Spinal cord (tissue), 10 donors: ENCODE measurements at places on chromosomes 1 and 21. TPM values are rescaled to one million over a fixed set of nuclear protein-coding genes. Genes with fewer than 3 reads are reported as not detected.

DNA sequence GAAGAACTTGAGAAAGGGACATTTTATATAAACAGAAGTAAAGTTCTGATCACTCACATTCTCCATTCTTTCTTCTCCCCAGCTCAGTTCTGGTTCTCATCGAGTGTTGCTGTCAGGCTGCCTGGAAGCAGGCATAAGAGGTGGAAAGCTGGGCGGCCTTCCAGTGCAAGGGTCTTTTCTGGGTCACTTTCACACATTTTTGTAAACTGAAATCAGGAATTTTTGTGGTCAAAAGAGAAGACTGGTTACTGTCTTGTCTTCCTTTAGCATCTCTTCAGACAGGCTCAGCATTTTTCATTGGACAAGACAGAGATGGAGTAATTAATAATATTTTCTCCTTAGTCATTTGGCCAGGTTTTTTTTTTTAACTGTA, 93.7 kb downstream of the CTH start:
- DNase-seq, result no peak

GRCh38 chr1:33661811-33662454, 189.5 kb downstream of the ZSCAN20 start:
- peak; percentile 82 for DNase-seq

The OPTC gene
- total RNA-seq, result not detected

DNA sequence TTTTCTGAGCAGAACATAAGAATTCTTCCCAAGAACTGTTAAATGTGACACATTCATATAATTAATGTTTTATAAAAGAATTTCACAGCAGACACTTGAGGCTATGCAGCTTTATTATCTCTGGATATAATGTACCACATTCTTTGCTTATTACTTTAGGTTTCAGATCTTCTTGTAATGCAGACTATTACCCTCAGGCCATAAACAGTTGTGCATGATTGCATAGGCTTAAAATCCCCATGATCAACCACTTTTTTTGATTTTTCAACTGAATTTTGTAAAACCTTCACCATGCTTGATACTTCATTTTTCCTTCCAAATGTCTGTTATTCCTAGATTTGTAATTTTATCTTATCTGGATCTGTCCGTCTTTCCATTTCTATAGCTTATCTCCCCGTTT, 1355.7 kb downstream of the BRINP3 start:
- peak; percentile 12 for DNase-seq

The GUCA2B gene
- not detected for total RNA-seq

The LINGO4 gene
- total RNA-seq, result 0.22 TPM

DNA sequence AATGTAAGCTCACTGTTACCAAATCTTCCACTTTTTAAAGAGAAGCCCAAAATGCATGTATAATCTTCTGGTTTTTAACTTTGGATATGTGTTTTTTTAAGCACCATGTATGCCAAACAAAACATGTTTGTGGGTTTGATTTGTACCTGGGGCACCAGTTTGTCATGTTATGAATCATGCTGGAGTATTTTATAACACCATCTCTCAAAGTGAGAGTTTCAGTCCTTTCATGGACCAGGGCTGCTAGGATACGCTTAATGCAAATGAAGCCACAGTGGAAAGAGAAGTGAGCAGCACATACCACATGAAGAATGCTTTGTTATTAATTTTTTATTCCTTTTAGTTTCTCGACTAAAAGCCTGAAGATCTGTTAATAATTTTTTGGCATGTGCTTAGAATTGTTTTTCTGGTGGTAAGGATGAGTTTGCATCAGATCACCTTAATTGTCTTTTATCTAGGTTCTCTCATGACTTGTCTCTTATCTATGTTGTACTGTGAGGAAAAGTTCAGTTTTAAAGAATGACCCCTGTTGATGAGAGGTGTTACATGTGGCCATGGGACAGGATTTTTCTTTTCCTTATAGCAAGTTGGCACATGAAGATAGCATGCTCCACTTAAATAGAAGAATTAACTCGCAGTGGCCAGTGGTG, 2.0 kb upstream of the RABGAP1L start:
- no peak for DNase-seq

DNA sequence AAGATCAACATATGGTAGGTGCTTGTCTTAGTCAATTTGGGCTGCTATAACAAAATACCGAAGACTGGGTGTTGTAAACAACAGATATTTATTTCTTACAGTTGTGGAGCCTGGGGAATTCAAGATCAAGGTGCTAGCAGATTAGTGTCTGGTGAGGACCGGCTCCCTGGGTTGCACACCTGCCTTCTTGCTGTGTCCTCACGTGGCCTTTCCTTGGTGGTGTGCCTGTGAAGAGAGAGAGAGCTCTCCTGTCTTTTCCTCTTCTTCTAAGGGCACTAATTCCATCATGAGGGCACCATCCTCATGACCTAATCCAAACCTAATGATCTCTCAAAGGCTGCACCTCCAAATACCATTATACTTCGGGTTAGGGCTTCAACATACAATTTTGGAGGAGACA, 45.8 kb upstream of the ATF3 start:
- DNase-seq, result no peak

GRCh38 chr1:38741341-38741740, 118.2 kb downstream of the RRAGC start:
- no peak for DNase-seq

The ALPL gene
- total RNA-seq, result 10.5 TPM

The A3GALT2 gene
- not detected for total RNA-seq

- DNase-seq, result no peak
Measured at GRCh38 chr1:213993929-213994328, 6.2 kb downstream of the PROX1 start.

DNA sequence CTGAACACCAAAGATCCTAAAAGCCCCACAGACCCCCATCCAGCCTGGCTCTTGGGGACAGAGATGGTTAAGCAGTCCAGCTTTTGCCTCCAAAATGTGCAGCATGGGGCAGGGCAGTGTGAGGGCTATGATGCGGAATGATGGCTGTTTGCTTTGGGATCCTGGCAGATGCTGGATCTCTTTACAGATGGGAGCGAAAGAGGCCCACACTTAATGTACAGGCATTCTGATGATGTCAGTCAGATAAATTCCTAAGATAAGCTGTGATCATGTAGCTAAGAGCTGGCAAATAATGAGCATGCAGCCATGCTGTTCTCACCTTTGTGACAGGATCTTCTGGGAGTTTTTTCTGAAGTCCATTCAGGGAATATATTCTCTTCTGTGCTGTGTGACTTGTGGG, 17.6 kb upstream of the KCNQ4 start:
- no peak for DNase-seq

- peak; percentile 88 for DNase-seq
Measured at GRCh38 chr1:30111431-30111830, 612.0 kb downstream of the MATN1 start.

DNA sequence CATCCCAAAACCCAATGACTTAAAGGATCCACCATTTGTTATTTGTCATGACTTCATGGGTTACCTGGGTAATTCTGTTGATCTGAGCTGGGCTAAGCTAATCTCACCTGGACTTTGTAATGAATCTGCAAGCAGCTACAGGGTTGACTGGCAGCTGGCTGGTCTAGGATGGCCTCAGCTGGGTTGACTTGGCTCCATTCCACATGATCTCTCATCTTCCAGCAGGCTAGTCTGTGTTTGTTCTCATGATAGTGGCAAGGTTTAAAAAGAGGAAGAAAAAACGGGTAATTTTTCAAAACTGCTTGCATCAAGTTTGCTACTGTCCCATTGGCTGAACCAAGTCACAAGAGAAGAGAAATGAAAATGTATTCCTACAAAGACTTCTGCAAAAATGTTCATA, 24.8 kb upstream of the ZMYM4 start:
- DNase-seq, result no peak

- DNase-seq, result no peak
Measured at GRCh38 chr1:27353629-27354028, 11.8 kb downstream of the SYTL1 start.

The DIO1 gene
- total RNA-seq, result not detected

The SAMD13 gene
- 6.5 TPM for total RNA-seq

The TCP10L gene
- total RNA-seq, result 3.0 TPM

- DNase-seq, result no peak
Measured at GRCh38 chr1:41599912-41600311, 115.4 kb upstream of the EDN2 start.

- no peak for DNase-seq
Measured at GRCh38 chr1:10755970-10756521, 40.4 kb downstream of the CASZ1 start.

DNA sequence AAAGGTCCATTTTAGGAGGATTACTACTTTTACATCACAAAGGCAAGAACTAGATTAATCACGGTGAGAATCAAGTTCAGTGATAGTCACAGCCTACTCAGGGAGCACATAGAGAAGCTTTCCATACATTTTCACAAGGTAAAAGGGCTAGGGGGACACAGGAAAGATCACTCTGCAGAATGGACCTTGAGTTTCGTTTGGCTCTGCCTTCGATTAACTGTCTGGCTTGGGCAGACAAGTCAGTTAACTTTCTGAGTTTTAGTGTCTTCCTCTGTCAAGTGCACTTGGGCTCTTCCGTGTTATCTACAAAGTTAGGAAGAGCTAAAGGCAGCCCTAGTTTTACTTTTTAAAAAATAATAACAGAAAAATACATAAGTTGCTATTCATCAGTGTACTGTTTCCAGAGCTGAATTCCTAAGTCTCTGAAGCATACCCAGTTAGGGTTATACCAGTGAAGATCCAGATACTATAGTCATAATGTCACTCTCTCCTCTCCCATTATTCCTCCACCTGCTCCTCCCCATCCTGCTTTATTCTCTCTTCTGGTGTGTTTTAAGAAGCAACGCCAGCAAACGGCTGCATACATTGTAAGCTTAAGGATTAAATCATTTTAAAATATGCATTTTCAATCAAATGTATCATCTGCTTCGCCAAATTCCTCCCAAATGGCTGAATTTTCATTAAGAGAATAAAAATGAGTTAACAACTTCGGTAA, 1.7 kb downstream of the CEP170 start:
- peak; percentile 13 for DNase-seq

The RHOU gene
- 28.4 TPM for total RNA-seq

The MR1 gene
- total RNA-seq, result 7.5 TPM

The VSIG8 gene
- total RNA-seq, result 0.22 TPM

GRCh38 chr21:16402752-16403151, 673.0 kb downstream of the USP25 start:
- no peak for DNase-seq

DNA sequence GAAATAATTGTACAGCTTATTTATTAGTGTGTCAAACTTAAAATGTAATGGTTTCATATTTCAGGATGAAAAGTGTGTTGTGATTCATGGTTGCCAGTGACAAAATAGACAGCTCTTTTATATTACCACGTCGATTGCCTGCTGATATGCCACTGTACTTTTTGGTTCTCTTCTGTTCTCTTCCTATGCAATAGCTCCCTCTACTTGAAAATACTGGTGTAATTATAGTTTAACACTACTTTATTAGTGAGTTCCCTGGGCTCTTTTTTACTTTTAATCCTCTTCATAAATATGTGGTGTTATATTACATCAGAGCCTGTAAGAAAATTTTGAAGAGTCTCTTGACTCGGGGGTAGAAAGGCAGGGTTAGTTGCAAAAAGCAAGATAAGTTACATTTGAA, 111.3 kb downstream of the PATJ start:
- no peak for DNase-seq

- no peak for DNase-seq
Measured at GRCh38 chr1:40044110-40044509, 3.6 kb downstream of the CAP1 start.

- DNase-seq, result no peak
Measured at GRCh38 chr1:41243079-41243385, 926 bp upstream of the SCMH1 start.

DNA sequence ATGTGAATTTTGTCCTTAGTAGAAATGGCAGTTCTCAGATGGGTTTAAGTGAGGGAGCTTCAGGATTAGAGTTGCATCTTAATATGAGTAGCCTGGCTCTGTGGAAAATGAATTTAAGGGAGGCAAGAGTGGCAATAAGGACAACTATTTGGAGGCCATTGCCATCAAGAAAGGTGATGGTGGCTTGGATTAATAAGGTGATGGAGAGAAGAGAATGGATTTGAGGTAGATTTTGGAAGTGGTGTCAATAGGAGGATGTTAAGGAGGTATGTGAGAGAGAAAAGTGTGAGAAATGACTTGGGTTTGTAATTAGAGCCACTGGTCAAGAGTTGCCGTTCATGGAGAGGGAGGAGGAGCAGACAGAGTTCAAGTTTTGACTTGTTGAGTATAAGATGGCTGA, 16.3 kb downstream of the CLIC4 start:
- no peak for DNase-seq

- no peak for DNase-seq
Measured at GRCh38 chr1:15090373-15090772, 63.2 kb upstream of the TMEM51 start.

The NEXN gene
- 1.8 TPM for total RNA-seq

The MARK1 gene
- total RNA-seq, result 19.4 TPM

DNA sequence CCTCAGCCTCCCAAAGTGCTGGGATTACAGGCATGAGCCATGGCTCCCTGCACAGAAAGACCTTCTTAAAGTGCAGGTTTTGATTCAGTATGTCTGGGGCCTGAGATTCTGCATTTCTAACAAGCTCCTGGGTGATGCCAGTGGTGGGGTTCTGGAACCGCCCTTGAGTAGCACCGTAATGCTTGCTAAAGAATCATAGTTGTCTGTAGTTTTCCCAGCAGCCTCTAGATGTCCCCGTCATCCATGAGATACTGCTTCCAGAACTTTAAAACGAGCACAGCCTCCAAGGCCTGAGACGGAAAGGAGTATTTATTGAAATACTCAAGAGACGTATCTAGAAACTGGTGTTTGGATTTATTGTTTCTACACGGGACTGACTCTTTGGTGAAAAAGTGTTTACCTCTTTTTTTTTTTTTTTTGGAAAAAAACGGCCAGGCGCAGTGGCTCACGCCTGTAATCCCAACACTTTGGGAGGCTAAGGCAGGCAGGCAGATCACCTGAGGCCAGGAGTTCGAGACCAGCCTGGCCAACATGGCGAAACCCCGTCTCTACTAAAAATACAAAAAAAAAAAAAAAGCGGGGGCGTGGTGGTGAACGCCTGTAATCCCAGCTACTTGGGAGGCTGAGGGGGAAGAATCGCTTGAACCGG, 2.6 kb upstream of the TOR3A start:
- peak; percentile 41 for DNase-seq

The HUNK gene
- total RNA-seq, result 4.8 TPM

DNA sequence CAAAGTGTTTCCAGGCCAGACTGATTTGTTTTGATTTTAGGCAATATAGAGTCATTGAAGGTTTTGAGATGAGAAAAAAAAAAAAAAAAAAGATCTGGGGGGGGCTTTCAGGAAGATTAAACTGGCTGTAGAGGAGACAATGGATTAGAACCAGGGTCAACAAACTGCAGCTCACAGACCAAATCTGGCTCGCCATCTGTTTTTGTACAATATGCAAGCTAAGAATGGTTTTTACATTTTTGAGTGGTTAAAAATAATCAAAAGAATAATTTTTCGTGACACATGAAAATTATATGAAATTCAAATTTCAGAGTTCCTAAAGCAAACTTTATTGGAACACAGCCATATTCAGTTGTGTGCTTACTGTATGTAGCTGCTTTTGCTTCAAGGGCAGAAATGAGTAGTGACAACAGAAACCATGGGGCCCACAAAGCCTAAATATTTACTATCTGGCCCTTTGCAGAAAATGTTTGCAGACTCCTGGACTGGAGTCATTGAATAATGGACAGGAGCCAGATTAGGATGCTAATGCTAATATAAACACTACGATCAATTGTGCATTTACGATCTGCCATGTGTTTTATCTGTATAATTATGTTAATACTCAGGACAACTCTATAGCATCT, 375.7 kb upstream of the DAB1 start:
- DNase-seq, result peak; percentile 70

- DNase-seq, result no peak
Measured at GRCh38 chr1:232555494-232556210, 74.3 kb downstream of the SIPA1L2 start.
